Stimulated activated CD8-positive, alpha-beta memory T cell treated with anti-CD3 and anti-CD28 coated beads, Interleukin-7, amount 100 ng/mL, for 1 hour (primary cell): ENCODE measurements at places on chromosomes 7 and 10.

- DNase-seq: no peak
Measured at GRCh38 chr7:8197994-8198698, 63.8 kb downstream of the ICA1 start.

- no peak for DNase-seq
Measured at GRCh38 chr7:48087349-48087748, 1.7 kb upstream of the UPP1 start.

DNA sequence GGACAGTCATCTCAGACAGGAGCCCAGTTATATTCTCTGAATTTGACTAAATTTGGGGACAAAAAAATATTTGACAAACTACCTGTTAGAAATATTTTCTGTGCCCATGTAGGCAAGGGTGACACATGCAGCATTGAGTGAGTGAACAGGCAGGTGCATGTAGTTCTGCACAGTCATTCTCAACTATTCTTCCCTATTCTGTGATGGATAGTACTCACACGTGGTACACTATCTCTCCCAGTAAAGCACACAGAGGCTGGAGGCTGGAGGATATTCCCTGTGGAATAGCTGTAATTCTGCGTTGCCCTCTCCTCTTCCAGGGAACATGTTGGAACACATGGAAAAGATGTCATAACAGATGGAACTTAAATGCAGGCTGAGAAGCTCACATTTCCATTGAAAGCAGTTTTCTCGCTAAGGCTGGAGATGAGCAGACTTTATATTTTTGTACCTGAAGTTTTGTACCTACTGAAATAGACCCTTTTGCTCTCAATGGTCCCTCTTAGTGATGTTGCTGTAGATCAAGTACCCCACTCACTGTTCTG is 75.0 kb downstream of the GPR141 start:
- DNase-seq: no peak

DNA sequence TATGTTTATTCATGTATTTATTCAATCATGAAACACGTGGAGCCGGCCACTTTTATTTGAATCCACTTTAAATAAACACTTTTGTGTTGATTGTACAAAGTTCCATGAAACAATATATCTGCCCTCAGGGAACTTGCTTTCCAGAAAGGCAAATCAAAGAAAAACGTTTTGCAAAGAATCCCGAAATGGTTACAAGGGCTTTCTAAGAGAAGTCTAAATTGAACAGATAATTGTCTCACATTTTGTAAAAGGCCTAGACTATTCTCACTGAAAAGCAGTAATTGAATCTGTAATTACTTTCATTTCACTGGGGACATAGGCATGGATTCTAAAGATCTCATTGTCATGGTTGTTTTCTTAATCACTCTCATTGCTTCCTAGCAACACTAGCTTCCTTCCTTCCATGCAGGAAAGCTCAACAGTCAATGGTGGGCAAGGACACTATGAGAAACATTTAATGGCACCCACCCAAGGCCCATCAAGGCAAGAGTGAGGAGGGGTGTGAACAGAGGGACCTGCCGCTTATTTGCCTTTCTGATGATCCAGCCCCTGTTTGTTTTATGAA is 622.4 kb upstream of the C7orf33 start:
- no peak for DNase-seq

- DNase-seq: no peak
Measured at GRCh38 chr7:157018997-157019608, 8.6 kb upstream of the MNX1 start.

- DNase-seq: no peak
Measured at GRCh38 chr10:77533887-77534278, 103.7 kb downstream of the KCNMA1 start.

- no peak for DNase-seq
Measured at GRCh38 chr7:52021343-52021742, 704.7 kb upstream of the COBL start.
